ENCODE measurements at places on chromosomes 13 and 19.

DNA sequence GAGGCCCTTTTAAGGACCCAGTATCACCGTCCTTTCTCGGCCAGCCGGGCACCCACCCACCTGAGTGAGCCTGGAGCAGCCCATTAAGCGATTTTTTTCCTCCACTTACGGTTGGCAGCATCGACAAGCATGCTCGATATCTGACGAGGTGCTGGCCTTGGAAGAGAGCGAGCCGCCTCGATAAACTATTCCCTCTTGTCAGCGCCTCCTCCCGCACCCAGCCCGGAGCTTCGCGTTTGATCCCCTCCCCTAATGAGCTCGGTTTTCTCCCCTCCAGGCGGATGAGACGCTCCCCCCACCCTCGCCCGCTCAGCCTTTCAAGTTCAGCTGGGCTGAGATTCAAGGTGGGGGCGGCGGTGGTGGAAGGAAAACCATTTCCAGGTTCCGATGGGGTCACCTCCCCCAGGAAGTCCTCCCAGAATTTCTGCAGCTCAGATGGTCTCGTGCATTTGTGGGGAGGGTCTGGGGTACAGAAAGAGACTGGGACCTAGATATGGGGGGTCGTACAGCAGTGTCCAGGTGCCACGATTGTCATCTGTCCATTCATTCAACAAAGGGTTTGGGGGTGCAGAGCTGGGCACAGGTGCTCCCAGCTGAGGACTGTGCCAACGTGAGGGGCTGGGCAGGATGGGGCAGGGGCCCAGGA, 18.9 kb upstream of the ONECUT3 start:
- no peak for DNase-seq

DNA sequence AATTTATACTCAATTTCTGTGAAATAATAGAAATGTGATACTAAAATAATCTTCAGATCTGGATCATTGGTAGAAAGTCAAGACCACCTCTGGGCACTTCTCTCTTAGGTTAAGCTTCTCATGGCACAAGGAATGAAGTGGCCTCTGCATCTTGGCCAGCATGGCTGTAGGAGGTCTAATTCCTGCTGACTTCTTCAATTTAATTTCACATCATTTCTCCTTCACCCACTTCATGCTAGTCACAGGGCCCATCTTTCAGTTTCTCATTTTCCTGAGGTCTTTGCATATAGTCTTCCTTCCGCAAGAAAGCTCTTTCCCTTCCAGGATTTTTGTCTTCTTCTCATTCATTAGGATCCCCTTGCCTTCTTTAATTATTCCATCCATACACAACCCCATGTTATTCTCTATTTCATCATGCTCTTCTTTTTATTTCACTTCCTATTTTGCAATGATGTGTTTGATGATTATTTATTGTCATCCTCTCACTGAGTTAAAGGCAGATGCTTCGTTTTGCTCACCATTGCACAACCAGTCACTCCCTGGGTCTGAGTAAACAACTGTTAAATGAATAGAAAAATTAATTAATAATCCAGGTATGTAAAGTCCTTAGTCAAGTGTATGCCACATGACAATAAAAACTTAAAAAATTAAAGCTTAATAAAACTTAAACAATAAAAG, 397.4 kb downstream of the SPRY2 start:
- no peak for DNase-seq

DNA sequence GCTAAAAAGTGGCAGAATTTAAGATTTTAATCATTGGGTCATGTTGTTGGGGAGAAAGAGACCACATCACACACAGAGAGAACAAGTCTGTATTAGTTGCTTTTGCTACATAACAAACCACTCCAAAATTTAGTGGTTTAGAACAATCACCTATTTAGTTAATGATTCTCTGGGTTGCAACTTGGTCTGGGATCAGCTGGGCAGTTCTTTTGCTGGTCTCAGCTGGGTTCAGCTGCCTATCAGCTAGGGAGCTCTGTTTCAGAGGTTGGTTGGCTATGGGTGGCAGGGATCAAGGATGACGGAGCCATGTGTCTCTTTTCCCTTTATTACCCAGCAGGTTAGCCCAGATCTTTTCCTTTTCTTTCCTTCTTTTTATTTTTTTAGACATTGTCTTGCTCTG, 8.9 kb downstream of the PINLYP start:
- no peak for DNase-seq

DNA sequence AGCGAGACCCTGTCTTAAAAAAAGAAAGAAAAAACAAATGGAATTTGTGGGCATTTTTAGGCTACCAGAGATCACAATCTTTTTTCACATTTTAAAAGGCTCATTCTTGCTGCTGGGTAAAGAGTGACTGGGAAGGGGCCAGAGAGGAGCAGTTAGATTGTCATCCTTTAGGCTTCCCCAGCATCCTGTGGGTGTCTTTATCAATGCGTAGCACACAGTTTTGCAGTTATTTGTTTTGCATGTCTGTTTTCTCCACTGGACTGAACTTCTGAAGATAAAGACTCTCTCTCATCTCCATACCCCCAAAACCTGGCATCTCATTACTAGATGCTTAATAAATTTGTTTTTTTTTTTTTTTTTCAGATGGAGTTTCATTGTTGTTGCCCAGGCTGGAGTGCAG, 2.1 kb upstream of the UTP14C start:
- no peak for DNase-seq

DNA sequence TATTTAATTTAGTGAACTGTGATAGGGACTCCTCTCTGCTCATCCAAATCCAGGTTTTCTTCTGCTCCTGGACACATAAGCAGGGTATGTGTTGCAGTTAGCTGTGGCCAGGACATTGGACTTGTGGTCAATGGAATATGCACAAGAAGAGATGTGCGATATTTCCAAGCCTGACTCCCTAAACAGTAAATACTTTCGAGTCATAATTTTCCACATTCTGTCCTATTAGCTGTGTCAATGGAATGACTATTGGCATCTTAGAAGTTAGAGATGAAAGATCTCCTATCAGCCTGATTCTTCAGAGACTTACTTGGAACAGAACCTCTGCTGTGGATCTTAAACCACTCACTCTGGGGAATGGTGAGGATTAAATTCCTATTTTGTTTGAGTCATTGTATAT, 771.0 kb downstream of the EFNB2 start:
- no peak for DNase-seq

GRCh38 chr19:51688671-51689571, 4.2 kb upstream of the SPACA6 start:
- no peak for DNase-seq

- DNase-seq = no peak
These were observed 322.1 kb downstream of the ZNF536 start for GRCh38 chr19:30694156-30694755.

DNA sequence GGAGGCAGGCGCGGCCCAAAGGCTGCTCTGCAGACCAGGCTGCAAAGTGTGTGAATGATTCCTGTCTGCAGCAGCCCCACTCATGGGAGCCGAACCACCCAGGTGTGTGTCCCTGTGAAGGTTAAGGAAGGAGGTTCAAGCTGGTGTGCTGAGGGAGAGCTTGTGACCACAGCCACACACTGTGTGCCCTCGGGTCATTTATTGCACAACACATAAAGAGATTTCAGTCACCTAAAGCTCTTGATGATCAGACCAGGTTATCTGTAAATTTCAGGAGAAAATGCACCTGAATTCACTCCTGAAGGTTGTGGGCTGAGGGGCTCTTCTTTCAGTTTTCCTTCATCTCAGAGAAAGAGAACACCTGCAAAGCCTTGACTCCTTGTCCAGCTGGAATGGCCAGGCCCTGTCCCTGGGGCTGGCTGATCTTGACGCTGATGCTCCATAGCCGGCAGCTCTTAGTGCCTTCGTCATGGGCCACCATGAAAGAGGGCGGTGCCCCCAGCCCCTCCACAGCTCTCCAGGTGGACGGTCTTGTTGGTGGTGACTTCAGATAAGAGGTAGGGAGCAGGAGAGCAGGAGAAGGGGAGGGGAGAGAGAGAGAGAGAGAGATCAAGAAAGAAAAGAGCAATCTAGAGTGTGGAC, 110.8 kb upstream of the C1QTNF9B start:
- DNase-seq = no peak

GRCh38 chr19:8593931-8594330, 16.6 kb downstream of the ADAMTS10 start:
- no peak for DNase-seq

GRCh38 chr19:47226426-47227351, 4.3 kb downstream of the BBC3 start:
- DNase-seq = no peak

GRCh38 chr13:101751488-101751887, 299.0 kb downstream of the ITGBL1 start:
- DNase-seq = no peak

DNA sequence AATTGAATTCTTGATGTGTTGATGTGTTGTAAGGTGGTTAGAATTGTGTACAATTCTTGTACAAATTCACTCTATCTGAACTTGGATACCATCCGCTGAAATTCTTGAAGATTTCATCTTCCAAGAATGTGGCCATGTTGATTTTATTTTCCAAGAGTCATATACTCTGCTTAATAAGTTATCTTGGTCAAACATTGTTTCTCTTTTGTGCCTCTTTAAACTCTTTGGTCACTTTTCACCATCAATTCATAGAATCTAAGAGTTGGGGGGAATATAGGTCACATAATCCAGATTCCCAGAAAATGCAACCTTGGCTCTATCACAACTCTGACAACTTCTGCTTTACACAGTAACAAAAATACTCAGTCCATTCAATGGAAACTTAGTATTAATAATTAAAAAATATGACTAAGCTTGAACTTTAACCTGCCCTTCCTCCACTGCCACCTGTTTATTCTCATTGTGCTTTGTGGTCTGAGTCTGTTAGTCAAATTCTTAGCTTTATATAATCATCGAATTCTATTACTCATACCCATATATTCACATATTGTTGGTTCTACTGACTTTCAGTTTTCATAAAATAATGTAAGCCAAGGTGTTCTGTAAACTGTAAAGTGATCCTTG, 373.2 kb downstream of the LMO7 start:
- DNase-seq = no peak

GRCh38 chr13:60957816-60958215, 457.8 kb downstream of the PCDH20 start:
- DNase-seq = no peak

- DNase-seq = no peak
These were observed 22.5 kb downstream of the PABPC3 start for GRCh38 chr13:25118378-25118905.

GRCh38 chr13:51015973-51016372, 95.1 kb downstream of the C13orf42 start:
- no peak for DNase-seq

DNA sequence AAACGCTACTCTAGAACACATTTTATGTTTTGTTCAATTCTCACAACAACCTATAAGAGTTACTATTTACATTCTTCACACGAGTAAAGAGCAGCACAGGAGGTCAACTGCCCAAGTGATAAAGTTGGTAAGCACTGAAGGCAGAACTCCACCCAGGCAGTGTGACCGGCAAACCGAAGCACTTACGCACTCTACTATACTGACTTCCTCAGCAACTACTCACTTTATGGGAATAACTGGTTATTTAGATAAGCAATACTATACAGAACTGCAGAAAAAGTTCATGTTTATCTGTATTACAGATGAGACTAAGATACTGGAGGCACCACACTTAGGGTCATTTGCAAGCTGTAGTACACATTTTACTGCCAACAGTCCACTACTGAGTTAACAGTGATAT, 28.8 kb downstream of the FOXO1 start:
- no peak for DNase-seq
